ENCODE measurements at places on chromosomes 3 and 15.

DNA sequence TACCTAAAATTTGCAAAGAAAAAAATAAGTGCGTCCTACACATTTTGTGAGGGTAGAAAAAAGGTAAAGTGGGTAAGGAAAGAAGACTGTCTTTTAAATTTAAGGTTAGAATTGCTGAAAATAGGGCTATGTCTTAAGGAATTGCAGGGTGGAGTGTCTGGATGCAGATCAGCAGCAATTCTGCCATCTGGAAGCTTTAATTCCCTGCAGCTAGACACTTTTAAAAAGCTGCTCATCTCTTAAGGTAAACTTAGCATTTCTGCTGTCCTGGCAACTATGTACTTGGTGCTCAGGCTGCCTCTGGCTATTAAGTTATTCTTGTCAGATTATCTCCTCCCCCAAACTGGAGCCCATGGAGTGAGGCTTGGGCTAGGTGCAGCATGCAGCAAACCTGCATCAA is 420.2 kb downstream of the SI start:
- no peak for DNase-seq

DNA sequence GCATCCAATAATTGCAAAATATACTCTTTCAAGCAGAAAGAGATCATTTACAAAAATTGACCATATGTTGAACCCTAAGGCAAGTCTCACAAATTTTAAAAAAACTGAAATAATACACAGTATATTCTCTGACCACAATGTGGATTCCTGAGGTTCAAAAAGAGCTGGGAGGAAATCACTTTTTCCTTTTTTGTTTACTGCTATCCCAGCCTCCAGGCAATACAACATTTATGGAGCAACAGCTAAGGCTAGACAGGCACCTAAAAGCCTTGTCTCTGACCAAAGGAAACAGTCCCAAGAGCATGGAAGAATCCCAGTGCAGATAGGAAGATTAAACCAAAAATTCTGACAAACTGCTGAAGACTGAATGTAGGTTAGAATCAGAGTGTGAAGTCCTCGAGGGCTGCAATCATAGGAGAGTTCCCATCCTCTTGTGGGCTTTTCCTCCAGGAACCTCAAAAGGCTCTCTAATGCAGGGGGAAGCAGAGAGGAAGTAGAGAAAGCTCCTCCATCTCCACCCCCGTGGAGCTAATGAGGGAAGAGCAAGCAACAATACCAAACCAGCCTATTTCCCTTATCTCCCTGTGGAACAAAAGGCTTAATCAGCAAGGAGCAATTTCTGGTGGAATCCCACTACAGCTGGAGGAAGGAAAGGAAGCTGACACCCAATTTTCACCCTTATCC is 57.0 kb downstream of the TMCC1 start:
- no peak for DNase-seq

DNA sequence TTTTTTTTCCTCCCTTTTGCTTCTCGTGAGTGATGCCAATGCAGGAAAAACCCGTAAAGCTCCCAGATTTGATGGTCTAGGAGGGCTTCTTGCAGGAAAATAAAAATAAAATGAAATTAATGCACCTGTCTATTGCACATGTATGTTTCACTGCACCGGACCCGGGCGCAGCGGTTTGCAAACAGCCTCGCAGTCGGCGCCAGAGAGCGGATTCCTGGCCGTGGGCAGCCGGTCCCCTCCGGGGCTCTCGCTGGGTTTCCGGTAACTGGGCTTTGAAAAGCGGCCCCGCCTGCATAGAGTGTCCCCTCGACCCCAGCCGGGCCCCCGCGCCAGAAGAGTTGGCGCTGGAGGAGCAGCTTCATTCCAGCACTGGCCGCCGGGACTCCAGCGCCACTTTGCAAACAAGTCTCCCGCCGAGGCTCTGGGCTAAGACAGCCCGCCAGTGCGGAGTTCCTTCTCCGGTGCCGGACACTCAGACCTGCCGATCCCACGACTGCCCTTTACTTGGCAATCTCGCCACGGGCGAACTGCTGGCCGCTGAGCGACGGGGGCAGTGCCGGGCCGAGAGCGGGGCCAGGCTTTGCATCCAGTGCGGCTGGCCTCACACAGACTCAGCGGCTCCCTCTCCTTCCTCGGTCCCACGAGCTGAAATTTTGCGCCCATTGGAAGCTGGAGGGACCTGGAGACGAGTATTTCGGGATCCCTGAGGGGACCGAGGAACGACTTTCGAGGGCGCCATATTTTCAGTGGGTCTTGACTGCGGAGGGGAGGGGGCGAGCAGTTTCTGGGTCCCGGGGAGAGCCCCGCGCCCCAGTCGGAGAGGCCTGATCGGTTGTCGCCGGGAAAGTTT is 225.9 kb upstream of the C2CD4B start:
- DNase-seq = peak; percentile 88

DNA sequence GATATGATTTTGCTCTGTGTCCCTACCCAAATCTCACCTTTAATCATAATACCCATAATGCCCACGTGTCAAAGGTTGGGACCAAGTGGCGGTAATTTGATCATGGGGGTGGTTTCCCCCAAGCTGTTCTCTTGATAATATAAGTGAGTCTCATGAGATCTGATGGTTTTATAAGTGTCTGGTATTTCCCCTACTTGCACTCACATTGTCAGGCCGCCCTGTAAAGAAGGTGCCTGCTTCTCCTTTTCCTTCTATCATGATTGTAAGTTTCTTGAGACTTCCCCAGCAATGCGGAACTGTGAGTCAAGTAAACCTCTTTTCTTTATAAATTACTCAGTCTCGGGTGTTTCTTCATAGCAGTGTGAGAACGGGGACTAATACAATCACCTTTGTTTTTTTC is 279.8 kb downstream of the ARPP21 start:
- no peak for DNase-seq

GRCh38 chr3:197422506-197422905 is 124.1 kb upstream of the DLG1 start:
- DNase-seq = no peak

- DNase-seq = no peak
Observed at GRCh38 chr15:89293012-89293411, 41.6 kb downstream of the POLG start.

GRCh38 chr3:10377148-10377725 is 56.3 kb upstream of the SEC13 start:
- DNase-seq = no peak

DNA sequence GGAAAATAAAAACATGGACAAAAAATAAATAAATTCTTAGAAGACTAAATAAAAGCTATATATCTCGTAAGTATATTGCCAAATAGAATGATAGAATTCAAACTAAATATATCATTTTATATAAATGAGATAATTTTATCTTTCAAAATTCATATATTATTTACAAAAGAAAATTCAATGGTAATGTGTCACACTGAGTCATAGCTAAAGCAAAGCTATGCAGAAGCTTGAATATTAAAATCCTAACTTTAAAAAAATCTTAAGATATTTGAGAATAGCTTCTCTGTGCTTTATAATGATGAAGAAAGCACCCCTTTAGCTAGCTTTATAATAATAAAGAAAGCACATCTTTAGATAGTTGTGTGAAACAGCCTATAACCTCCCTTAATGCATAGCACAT is 1010.8 kb downstream of the OTOL1 start:
- no peak for DNase-seq

- DNase-seq = no peak
Observed at GRCh38 chr3:148953094-148953493, 38.2 kb upstream of the GYG1 start.

DNA sequence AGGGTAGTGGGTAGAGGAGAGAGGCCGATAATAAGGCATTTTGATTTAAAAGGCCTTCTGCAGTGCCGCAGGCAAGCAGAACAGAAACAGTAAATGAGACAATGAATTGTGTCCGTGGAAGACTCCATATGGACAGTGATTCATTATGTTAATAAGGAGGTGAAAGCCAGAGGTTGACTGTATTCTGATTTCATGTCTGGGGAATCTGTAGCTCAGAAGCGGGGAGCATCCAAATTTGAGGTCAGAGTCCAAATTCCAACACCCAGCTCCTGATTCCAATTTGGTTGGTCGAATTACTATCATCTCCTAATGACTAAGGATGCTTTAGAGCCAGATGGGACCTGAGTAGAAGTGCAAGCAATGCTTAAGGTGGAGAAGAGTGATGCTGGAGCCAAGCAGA is 1.0 kb upstream of the TBC1D21 start:
- DNase-seq = no peak

DNA sequence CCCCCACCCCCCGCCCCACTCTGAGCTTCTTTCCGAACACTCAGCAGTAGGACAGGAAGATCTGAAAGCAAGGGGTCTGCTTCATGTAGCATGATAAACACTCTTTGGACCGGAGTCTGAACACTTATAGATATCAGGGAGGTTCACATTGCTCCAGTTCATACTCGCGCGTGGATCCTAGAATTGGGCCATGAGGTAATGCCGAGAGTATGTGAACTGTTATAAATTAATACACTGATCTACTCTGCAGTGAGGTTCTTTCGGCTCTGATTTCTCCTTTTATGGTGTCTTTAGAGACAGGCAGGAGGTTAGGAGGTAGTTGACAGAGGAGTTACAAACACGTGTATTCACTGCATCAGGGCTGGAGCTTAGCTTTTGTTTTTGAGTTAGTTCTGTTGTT is 223.0 kb downstream of the THSD4 start:
- DNase-seq = no peak

GRCh38 chr3:23161896-23162570 is 41.1 kb upstream of the UBE2E2 start:
- DNase-seq = no peak

DNA sequence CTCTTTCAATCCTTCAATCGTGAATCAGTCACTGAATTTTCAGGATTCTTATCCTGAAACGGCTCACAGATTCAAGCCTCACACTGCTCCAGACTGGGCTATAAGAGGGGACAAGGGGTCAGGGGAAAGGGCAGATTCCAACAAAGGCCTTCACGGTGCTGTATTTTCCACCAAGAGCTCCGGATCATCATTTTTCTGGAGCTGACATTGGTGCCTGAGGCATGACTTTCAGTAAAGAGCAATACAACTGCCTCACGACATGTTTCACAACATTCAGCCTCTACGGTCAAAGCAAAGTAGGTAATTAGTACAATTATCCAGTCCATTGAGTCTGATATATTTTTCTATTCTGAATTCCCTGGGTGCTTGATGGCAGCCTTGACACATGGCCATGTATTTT is 185.0 kb upstream of the PRICKLE2 start:
- no peak for DNase-seq

GRCh38 chr15:61081027-61081322 is 148.1 kb downstream of the RORA start:
- no peak for DNase-seq

GRCh38 chr15:54481819-54482218 is 503.6 kb downstream of the UNC13C start:
- DNase-seq = no peak

GRCh38 chr3:182405759-182406158 is 387.5 kb upstream of the ATP11B start:
- no peak for DNase-seq

DNA sequence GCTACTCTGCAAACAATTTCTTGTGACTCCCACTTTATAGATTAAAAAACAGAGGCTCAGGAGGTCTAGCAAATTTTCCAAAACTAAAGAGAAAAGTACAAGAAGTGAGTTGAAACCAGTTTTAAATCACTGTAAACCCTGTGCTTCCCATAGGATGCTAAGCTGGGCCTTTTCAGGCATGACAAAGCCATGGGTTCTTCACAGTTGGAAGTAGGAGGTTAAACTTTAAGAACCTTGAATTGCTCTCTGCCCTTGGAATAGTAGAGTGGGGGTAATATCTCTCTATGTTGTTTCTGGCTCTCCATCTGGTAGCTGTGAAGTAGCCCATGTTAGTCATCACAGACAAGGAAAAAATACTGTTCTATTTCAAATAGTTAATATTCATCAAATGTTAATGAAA is 193.6 kb upstream of the SATB1 start:
- DNase-seq = no peak

GRCh38 chr3:24437326-24437725 is 57.3 kb downstream of the THRB start:
- DNase-seq = no peak

GRCh38 chr15:100107606-100108225 is 234.1 kb downstream of the ADAMTS17 start:
- no peak for DNase-seq

GRCh38 chr3:113354307-113354706 is 87.0 kb downstream of the CFAP44 start:
- DNase-seq = no peak

- no peak for DNase-seq
Observed at GRCh38 chr3:148466980-148467740, 230.5 kb upstream of the AGTR1 start.

DNA sequence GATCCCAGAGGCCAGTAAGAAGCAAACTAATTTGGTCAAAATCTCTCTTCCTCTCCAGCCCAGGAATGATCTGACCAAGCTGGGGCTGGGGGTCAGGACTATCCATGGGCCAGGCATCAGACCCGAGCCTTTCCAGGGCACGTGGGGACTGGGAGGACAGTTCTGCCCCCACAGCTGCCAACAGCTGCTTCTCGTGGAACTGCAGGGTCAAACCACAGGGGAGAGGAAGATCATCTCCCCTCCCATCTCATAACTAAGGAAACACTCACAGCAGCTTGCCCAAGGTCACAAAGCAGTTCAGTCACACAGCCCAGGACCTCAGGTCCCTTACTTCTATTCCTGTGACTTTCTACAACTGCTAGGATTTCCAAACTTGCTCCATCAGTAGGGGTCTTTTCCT is 47.1 kb downstream of the DAPK2 start:
- DNase-seq = no peak

GRCh38 chr3:61933798-61934504 is 372.6 kb downstream of the PTPRG start:
- no peak for DNase-seq

- no peak for DNase-seq
Observed at GRCh38 chr15:95655089-95655607, 675.4 kb upstream of the NR2F2 start.

DNA sequence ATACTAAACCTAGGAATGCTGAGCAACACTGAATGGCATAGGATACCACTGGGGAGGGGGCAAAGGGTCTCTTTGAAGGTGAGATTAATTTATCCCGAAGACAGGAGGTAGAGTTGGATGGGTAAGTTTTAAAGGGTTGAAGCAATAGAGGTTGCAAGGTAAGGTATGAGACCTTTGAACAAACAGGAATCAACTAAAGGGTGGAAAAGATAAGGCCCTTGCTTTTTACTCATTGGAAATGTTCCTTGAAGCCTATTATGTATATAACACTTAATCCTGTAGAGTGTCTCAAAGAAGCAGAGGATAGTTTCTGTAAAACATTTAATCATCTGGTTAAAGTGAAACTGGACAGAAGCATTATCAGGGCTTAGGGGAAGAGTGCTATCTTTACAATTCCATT is 5.7 kb downstream of the ABHD5 start:
- no peak for DNase-seq

DNA sequence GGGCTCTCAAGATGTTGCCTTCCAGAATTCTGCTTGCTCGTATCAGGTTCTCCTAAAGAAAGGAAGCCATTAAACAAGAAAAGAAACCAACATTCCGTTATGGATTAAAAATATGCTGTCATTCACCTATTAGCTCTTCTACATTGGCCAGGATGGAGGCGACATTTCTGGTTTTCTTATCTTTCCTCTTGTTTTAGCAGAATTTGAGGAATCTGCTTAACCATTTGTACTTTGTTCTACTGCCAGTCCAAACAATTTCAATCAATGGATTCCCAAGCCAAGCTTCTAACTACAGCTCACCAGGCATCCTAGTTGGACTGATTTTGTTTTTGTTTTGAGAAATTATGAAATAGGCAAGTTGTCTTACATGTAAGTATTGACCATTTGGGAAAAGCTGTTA is 164.6 kb upstream of the TSC22D2 start:
- no peak for DNase-seq

- DNase-seq = no peak
Observed at GRCh38 chr15:73283366-73283962, 85.3 kb downstream of the HCN4 start.

GRCh38 chr3:52894756-52895155 is 2.6 kb downstream of the STIMATE start:
- no peak for DNase-seq

- DNase-seq = no peak
Observed at GRCh38 chr15:65982627-65983322, 113.5 kb downstream of the RAB11A start.

All from posterior cingulate gyrus (tissue), 11 donors.